ENCODE measurements at places on chromosomes 6 and 20.

DNA sequence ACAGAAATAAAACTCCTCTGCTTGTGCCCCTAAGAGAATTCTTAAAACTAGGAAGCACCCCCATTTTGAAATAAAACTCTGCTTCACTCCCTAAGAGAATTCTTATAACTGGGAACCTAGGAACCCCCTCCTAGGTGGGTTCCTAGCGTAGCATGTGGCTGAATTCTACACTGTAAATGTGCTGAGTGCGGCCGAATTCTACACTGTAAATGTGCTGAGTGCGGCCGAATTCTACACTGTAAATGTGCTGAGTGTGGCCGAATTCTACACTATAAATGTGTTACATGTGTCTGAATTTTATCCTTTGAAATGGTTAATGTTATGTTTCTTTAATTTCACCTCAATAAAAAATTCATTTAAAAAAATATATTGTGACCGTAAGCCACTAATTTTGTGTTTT lies 79.3 kb downstream of the PSMB1 start:
- no peak for DNase-seq

DNA sequence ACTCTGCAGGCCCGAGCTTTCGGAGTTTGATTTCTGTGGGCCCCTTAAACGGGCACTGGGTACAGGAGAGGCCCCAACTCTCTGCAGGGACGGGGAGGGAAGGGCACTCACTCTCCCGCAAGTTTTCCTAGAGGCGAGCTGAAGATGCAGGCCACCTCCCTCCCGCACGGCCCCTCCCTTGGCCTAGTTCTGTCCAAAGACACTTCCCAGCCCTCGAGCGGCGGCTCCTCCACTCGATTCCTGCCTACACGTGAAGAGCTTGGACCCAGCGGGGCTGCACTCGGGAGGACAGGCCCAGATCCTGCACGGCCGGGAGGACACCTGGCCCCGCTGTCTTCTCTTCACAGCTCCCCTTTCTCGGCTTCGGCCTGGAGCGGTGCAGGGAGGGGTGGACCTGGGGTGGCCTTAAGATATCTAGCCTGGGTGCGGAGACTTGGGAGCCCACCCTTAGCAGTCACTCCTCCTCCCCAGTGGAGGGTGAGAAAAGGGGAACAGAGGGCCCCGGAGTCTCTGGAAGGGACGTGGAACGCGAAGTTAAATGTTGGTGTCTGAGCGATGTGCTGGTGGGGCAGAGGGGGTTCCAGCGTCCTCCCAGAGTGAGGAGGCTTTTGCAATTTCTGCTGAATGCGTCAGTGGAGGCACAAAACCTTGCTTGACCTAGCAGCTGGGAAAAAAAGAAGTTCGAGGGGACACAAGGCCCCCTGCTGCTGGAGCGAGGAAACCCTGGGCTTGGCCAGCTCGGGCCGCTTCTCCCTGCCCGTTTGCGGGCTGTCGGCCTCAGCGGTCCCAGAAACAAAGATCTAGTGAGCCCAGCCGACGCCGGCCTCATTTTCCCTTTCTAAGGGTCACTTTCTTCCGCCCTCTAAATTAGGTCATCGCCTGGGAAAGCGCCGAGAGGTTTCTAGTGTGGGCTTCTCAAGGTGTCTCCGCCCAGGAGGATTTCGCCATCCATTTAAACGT lies 4.9 kb downstream of the OLIG3 start:
- no peak for DNase-seq

- no peak for DNase-seq
Observed at GRCh38 chr6:37866590-37867507, 47.3 kb downstream of the ZFAND3 start.

GRCh38 chr6:3757241-3757641 lies 5.7 kb upstream of the PXDC1 start:
- no peak for DNase-seq

Data from NCI-H187 treated with DMSO at 0.1 percent for 48 hours (cell line).